ENCODE measurements at places on chromosomes 3 and 15.

- no peak for DNase-seq
Measured at GRCh38 chr3:15606434-15606891, 4.9 kb downstream of the BTD start.

DNA sequence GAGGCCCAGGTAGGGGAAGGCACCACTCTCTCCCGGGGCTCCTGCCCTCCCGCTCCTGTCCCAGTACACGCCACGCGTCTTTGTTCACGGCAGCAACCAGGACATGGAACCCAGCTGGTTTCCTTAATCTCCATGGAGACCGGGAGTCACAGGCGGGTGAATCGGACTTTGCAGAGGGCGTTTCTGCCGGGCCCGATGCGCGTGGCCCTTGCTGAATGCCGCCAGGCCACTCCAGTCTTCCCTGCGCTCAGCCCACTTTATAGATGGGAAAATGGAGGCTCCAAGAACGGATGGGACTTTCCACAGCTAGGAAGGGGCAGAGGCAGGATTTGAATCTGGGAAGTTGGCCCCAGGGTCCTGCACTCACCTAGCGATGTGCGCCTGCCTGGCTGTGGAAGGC lies 7.4 kb downstream of the PLXND1 start:
- no peak for DNase-seq

- DNase-seq, result no peak
Measured at GRCh38 chr15:64740311-64741170, 34.8 kb downstream of the RBPMS2 start.

- DNase-seq, result no peak
Measured at GRCh38 chr3:4634894-4635293, 141.7 kb downstream of the ITPR1 start.

DNA sequence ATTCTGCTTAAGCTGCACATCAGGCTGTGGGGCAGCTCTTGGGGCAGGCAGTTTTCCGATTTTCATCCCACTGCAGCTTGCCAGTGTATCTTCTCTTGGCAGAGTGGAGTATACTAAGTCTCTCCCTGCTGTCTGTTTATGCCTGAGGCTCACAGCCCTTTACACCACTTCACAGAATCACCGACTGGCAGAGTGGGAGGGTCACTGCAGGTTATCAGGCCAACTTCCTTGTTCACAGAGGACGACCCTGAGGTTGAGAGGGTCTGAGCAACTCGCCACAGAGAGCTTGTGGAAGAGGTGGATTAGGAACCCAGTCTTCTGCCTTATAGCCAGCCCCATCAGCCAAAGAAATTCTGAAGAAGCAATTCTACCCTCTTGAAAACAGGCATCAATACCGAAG lies 30.9 kb downstream of the KIF9 start:
- DNase-seq, result no peak

DNA sequence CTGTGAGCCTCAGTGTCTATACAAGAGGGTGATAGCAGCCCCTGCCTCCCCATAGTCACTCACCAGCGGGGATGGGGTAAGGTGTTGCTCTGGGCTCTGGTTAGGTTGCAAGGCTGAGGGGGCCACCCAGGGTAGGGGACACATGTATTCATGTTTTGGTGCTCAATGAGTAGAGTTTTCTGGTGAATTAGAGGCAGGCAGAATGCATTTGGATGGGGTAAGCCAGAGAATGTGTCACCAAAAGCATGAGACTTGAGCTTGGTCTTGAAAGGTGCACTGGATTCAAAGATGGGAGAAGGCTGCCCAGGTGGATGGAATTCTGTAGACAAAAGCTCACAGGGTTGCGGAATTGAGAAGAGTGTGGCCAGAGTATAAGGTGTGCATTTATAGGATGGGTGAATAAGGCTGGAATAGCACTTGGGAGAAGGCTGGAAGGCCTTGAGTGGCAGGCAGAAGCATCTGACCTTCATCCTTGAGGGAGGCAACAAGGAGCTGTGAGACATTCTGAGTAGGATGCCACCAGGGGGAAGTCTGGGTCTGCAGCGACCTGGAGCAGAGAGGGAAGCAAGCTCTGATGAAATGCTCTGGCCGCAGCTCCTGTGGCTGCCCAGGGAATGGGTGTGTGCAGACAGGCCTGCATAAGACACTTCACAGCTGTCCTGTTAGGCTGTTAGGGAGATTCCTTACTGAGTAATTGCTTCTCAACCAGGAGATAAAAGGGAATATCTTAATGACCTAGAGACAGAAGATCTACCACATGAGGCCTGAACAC lies 149.6 kb downstream of the CHDH start:
- no peak for DNase-seq

DNA sequence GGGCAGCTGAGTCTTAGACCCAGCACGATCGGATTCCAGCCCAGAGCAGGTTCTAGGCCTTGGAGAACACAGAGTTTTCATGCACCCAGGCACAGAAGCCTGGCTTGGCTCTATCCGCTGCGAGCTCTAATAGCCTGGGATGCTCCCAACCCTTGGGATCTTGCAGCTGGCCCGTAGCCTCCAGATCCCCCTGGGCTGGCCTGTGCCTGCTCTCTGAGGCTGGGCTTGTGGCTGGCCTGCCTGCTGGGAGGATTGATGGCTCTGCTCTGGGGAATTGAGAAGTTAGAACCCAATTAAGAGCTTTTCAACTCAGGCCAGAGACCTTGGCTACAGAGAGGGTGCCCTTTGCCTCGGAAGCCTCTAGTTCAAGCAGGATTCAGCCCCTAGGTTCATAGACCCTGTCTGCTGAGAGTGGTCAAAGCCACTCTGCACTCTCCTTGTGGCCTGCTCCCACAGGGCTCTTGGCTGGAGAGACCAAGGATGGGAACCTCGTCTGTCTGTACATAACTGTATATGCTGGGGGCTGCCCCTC lies 64.4 kb downstream of the MAGEF1 start:
- no peak for DNase-seq

GRCh38 chr3:56952061-56952460 lies 108.4 kb upstream of the SPATA12 start:
- DNase-seq, result no peak

DNA sequence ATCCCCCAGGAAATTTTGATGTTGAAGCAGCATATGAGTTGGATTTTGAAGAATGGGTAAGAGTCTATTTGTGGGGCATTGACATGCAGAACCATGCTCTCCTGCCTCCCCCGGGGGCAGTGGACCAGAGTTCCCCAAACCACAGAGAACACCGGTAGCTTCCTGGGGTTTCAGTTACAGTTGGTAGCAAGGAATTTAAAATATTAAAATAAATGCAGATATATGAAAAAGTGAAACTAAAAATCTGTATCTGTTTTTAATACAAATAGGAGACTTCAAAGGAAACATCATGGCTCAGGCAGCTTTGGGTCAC lies 37.4 kb downstream of the SLC9A9 start:
- DNase-seq, result no peak

- no peak for DNase-seq
Measured at GRCh38 chr3:36166477-36166876, 213.8 kb upstream of the STAC start.

DNA sequence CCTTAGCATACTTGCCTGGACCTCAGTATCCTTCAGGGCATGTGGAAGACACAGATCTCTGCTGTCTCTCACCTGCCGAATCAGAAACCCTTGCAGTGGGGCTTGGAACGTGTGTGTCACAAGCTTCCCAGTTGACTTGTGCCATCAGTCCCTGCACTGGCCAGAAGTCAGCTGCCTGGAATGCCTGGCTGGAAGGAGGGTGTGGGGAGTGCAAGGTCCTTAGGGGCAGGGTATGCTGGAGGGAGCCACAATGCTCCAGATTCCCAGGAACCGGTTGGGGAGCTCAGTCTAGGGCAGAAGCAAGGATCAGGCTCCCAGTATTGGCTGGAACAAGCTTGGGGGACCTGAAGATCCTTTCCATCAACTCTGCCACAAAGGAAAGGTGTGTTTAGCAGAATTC lies 27.1 kb downstream of the SPSB4 start:
- no peak for DNase-seq

DNA sequence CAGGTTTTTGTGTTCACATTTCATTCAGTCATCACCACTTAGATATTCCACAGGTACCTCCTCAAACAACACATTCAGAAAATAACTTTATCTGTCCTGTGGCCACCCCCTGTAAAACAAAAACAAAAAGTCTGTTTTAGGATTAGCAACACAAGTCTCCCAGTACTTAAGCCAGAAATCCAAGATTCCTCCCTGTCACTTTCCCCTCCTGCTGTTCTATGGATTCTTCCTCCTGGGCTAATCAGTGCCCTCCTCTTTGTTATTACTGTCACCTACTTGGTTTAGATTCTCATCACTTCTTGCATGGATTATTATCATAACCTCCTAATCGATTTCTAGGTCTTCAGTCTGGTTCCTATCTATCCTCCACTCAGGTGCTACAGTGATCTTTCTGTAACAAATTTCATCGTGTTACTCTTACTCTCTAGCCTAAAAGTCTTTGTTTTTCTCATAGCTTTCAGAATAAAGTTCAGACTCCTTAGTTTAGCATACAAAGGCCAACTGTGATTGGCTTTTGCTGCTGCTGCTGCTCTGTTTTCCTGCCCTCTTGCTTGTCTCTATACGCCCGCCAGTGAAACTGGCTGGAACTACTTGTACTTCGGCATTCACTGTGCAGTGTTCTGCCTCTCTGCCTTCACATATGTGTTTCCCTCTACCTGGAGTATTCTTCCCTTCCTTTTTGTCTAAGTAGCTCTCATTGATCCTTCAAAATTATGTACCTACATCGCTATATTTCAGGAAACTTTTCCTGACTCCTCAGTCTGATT lies 32.2 kb downstream of the PPP2R3A start:
- DNase-seq, result no peak

DNA sequence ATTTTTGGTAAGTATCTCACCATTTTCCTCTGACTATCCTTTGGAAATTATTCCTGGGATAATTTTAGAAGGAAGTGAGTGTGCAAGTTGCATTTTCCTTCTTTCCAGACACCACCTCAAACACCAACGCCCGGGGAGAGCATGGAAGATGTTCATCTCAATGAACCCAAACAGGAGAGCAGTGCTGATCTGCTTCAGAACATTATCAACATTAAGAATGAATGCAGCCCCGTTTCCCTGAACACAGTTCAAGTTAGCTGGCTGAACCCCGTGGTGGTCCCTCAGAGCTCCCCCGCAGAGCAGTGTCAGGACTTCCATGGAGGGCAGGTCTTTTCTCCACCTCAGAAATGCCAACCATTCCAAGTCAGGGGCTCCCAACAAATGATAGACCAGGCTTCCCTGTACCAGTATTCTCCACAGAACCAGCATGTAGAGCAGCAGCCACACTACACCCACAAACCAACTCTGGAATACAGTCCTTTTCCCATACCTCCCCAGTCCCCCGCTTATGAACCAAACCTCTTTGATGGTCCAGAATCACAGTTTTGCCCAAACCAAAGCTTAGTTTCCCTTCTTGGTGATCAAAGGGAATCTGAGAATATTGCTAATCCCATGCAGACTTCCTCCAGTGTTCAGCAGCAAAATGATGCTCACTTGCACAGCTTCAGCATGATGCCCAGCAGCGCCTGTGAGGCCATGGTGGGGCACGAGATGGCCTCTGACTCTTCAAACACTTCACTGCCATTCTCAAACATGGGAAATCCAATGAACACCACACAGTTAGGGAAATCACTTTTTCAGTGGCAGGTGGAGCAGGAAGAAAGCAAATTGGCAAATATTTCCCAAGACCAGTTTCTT lies 3.9 kb downstream of the NFKBIZ start:
- DNase-seq, result no peak

DNA sequence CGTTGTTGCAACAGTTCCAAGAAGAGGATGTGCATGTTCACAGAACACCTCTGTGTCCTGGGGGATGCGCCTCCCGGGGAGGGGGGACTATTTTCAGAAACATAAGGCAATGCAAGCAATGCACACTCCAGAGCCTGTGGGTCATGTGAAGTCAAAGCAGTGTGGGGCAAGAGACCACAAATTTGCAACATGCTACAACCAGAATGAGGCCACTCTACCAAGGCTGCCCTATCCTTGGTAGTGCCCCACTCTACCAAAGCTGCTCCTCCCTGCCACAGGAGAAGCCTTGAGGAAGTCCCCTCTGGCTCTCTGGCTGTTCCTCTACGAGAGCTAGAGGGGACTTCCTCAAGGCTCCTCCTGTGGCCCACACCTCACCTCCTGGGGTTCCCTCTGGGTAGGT lies 8.4 kb upstream of the NR2C2 start:
- DNase-seq, result no peak

DNA sequence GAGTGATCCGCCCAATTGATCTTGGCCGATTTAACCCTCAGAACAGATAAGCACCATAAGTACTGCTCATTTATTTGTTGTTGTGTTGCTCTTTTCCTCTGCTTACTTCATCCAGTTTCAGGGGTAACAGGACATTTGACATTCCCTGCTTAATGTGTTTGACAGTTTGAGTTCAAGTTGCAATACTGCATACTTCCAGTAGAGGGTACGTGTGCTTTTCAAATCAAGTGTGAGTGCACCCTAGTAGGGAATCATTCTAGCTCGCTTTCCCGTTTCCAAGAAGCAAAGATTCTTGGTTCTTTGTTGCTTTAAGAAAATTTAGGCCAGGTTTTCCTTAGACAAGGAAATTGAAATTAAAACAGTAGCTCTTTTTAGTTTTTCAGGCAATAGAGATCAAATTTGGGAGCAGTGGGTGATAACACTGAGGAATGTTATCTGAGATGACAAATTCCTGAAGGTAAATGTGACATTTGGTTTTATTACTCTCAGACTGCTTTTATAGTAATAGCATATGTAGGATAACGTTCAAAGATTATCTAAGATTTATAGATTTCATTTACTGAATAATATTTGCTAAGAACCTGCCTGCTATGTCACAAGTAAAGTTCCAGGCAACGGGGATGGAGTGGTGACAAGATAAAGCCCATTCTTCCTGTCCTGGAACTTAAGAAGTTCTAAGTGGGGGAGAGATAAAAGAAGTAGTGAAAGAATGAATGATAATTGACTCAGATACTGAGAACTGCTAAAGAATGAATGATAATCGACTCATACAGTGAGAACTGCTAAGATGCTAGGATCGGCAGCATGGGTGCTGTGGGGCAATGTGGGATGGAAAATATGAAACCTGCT lies 73.3 kb downstream of the SYNPR start:
- DNase-seq, result peak; percentile 88

DNA sequence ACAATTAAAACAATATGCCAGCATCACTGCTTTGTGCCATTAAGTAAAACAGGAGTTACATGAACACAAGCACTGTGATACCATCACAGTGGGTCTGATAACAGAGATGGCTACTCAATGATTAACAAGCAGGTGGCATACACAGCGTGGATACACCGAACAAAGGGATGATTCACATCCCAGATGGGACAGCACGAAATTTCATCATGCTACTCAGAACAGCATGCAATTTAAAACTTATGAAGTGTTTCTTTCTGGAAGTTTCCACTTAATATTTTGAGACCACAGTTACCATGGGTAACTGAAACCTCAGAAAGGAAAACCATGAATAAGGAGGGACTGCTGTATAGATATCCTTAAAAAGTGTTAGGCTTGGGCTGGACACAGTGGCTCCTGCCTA lies 44.5 kb downstream of the SLC24A1 start:
- no peak for DNase-seq
